ENCODE measurements at places on chromosomes 2 and 18.

GRCh38 chr2:28821295-28821958 lies 10.8 kb downstream of the SPDYA start:
- DNase-seq, result peak; percentile 56

- peak; percentile 50 for DNase-seq
Measured at GRCh38 chr2:10043256-10043905, at the start of gene KLF11. KLF11 (plus strand) TSS chr2:10043550; CDS start chr2:10043717, 167 bp downstream.

GRCh38 chr2:74849228-74849892 lies 15.4 kb downstream of the HK2 start:
- DNase-seq, result peak; percentile 78

- DNase-seq, result peak; percentile 32
Measured at GRCh38 chr2:213476641-213477040, 192.4 kb downstream of the SPAG16 start.

DNA sequence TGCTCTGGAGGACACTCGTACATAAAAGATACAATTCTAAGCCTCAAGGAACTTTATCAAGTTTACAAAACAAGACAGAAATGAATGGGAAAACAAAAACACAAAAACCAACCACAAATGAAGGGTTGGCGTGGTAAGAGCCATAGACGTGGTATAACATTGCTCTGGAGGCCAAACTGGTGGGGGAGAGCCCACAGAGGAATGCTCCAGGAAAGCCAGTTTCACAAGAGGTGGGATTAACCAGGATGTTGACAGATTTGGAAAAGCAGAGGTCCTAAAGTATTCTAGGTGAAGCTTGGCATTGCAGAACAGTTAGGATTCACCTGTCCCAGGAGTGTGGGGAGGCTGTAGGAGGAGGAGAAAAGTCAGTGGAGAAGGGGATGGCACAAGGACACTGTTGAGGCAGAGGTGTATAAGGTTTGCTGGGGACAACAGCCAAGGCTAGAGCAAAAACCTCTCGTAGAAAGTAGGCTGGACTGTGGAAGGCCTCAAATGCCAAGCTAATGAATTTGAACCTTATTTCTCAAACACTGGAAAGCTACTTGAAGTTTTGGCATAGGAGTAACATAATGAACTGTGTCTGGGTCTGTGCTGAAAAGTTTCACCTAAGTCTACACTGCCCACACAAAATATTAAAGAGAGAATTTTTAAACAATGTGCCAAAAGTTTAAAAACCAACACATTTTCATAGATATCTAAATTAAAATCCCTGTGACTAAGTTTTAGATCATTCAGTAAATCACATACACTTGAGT lies 135.1 kb downstream of the THADA start:
- no peak for DNase-seq
